A549 (cell line): ENCODE measurements at places on chromosomes 2 and 18. TPM values are rescaled to one million over a fixed set of nuclear protein-coding genes. Genes with fewer than 3 reads are reported as not detected.

The RIT2 gene
- not detected in 3 replicates for polyA plus RNA-seq

The GATA6 gene
- 1.3 to 1.6 TPM (median 1.4 TPM) in 3 replicates for polyA plus RNA-seq

The HTRA2 gene
- 33.6 to 36.5 TPM (median 34.0 TPM) in 3 replicates for polyA plus RNA-seq

The PGAP1 gene
- 3.3 to 4.1 TPM (median 3.5 TPM) in 3 replicates for polyA plus RNA-seq

The GALNT3 gene
- polyA plus RNA-seq: 0.04 to 0.05 TPM in 2 of 3 replicates, not detected in the other

The FAM117B gene
- polyA plus RNA-seq: 2.9 to 3.6 TPM (median 3.6 TPM) in 3 replicates

The TGFA gene
- polyA plus RNA-seq: 5.2 to 7.1 TPM (median 5.3 TPM) in 3 replicates

The NDC80 gene
- polyA plus RNA-seq: 11.1 to 13.0 TPM (median 11.7 TPM) in 3 replicates

The LYPD1 gene
- 12.0 to 13.7 TPM (median 13.7 TPM) in 3 replicates for polyA plus RNA-seq

The DTNA gene
- polyA plus RNA-seq: 0.12 TPM in 1 of 3 replicates, not detected in the others

The STAMBP gene
- 42.1 to 45.6 TPM (median 44.4 TPM) in 3 replicates for polyA plus RNA-seq

The PECR gene
- 16.8 to 17.1 TPM (median 16.9 TPM) in 3 replicates for polyA plus RNA-seq

The GLI2 gene
- polyA plus RNA-seq: 10.3 to 12.5 TPM (median 10.4 TPM) in 3 replicates
